Adrenal gland (tissue), 19 donors: ENCODE measurements at places on chromosomes 1 and 21. TPM values are rescaled to one million over a fixed set of nuclear protein-coding genes. Genes with fewer than 3 reads are reported as not detected.

Gene MAP3K21
- 9.0 TPM for total RNA-seq

Gene GBP5
- total RNA-seq: 0.50 TPM

Gene SPOCD1
- total RNA-seq: 0.28 TPM

Gene SFN
- total RNA-seq: 0.39 TPM

Gene PCBP3
- 1.7 TPM for total RNA-seq

DNA sequence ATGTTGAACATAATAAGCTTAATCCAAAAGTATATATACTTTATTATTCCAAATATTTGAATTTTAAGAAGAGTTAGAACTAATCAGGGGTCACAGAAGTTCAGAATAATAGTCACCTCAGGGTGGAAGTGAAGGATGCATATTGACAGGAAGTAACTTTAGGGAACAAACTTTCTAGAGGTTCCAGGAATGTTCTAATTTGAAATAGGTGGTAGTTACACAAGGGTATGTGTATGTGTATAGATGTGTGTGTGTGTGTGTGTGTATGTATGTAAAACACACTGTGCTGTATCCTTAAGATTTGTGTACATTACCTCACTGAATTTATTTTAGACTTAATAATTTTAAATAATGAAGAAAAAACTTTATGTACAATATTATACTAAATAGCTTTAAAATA is 110.4 kb downstream of the ACBD6 start:
- H3K36me3 ChIP-seq: no peaks in the 10 kb centered on the region
- no peak overlapping the region for H3K4me3 ChIP-seq
- H3K27me3 ChIP-seq: no peaks in the 10 kb centered on the region
- no peaks in the 10 kb centered on the region for H3K4me1 ChIP-seq
- DNase-seq: no peak

GRCh38 chr1:246681900-246682895 is 42.0 kb upstream of the SCCPDH start:
- H3K4me3 ChIP-seq: no peak overlapping the region
- peaks cover 14% of the 10 kb centered on the region for H3K4me1 ChIP-seq
- no peaks in the 10 kb centered on the region for H3K36me3 ChIP-seq
- DNase-seq: no peak
- H3K27ac ChIP-seq: peak overlapping the region; percentile 44
- H3K27me3 ChIP-seq: no peaks in the 10 kb centered on the region

DNA sequence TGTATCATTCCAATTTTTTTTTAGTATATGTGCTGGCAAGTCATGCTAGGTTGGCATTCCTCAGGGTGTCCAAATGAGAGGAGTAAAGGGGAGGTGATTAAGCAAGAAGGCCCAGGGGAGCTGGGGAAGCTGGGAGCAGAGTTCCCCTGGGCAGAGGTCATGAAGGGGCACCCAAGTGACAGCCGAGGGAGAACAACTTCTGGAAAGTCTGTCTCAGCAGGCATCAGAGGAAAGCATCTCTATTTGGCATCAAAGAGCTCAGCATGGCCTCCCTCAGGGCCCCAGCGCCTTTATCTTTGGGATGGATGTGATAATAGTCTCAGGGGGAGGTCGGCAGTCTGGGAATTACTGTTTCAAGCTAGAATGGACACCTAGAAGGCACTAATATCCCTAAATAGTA is 5.0 kb upstream of the ENO1 start:
- no peaks in the 10 kb centered on the region for H3K27me3 ChIP-seq
- H3K36me3 ChIP-seq: no peaks in the 10 kb centered on the region
- DNase-seq: no peak
- H3K4me1 ChIP-seq: peaks cover 19% of the 10 kb centered on the region
- H3K27ac ChIP-seq: no peak overlapping the region

- no peak overlapping the region for H3K4me3 ChIP-seq
- peaks cover 15% of the 10 kb centered on the region for H3K4me1 ChIP-seq
- peak overlapping the region; percentile 54 for H3K27ac ChIP-seq
- DNase-seq: no peak
- H3K27me3 ChIP-seq: no peaks in the 10 kb centered on the region
- H3K36me3 ChIP-seq: no peaks in the 10 kb centered on the region
These were observed 30.9 kb upstream of the UBE2U start for GRCh38 chr1:64172458-64172983.

DNA sequence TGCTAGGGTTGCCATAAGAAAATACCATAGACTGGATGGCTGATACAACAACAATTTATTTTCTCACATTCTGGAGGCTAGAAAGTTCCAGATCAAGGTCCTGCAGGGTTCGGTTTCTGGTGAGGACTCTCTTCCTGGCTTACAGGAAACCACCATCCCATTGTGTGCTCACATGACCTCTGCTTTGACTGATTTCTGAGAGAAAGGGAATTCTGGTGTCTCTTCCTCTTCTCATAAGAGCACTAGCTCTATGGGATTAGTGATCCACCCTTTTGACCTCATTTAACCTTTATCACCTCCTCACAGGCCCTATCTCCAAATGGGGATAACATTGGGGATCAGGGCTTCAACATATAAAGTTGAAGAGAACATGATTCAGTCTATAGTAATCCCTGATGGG is 47.5 kb downstream of the MRPL39 start:
- no peaks in the 10 kb centered on the region for H3K36me3 ChIP-seq
- no peak overlapping the region for H3K27ac ChIP-seq
- no peaks in the 10 kb centered on the region for H3K27me3 ChIP-seq
- no peaks in the 10 kb centered on the region for H3K4me1 ChIP-seq
- DNase-seq: no peak
- no peak overlapping the region for H3K4me3 ChIP-seq

DNA sequence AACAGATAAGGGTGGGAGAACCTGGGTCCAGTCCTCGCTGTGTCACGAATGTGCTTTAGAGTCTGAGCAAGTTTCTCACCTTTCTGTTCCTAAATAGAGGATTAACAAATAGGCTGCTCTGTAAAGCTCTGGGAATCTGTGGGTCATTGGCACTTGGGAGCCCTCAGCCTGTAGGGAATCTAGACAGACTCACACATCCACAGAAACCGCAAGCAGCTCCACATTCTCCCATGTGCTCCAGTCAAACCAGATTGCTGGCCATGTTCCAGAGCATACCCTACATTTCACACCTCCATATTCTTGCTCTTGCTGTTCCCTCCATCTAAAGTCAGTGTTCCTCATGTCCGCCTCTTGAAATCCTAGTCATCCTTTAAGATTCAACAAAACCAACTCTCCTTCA is 7.8 kb upstream of the AHCYL1 start:
- H3K36me3 ChIP-seq: no peaks in the 10 kb centered on the region
- no peak for DNase-seq
- H3K4me3 ChIP-seq: no peak overlapping the region
- no peak overlapping the region for H3K27ac ChIP-seq
- H3K4me1 ChIP-seq: no peaks in the 10 kb centered on the region

DNA sequence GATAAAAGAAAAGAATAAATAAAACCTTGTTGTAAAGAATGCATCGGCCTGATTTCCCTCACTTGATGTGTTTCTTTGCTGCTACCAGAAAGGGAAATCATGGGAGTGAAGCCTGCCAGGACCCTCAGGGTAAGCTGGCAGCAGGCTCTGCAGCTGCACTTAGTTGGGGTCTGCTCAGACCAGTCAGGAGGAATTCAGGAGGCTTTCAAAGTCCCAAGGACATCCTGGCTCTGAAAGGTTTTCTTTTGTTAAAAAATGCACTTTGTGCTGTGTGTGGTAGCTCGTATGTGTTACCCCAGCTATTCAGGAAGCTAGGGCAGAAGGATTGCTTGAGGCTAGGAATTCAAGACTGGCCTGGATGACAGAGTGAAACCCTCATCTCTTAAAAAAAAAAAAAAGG is 254.8 kb downstream of the ZNF648 start:
- H3K4me1 ChIP-seq: no peaks in the 10 kb centered on the region
- no peak for DNase-seq
- H3K4me3 ChIP-seq: no peak overlapping the region
- no peak overlapping the region for H3K27ac ChIP-seq
- H3K36me3 ChIP-seq: no peaks in the 10 kb centered on the region
- no peaks in the 10 kb centered on the region for H3K27me3 ChIP-seq

DNA sequence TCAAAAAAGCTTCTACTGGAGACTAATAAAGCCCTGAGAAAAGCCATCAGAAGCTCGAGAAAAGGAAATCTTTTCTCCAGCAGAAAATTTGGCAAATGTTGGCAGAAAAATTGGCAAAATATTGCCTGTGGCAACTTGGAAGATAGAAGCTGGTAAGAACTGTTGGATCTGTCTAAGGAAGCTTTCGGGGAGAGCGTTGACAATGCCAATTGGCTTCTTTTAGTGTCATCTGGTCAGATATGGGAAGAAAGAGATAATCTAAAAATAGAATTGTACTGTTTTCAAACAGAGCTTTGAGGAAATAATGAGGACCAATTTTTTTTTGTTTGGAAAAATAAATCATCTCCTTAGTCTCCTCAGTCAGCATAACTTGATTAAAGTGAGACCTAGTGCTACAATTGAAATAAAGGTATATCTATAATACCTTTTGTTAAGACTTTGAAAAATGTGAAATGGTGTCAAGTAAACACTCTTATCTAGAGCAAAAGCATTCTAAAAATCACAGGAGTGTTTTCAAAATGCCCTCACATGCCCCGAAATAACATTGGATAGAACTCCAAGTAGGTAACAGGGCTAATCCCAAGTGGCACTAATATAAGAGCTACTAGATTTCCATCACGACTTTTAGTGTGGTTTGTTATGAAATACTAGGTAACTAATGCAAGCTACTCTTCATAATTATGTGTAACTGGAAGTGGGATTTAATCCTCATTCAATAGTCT is 882.2 kb upstream of the B3GALT2 start:
- H3K4me1 ChIP-seq: no peaks in the 10 kb centered on the region
- no peaks in the 10 kb centered on the region for H3K36me3 ChIP-seq
- no peak overlapping the region for H3K27ac ChIP-seq

DNA sequence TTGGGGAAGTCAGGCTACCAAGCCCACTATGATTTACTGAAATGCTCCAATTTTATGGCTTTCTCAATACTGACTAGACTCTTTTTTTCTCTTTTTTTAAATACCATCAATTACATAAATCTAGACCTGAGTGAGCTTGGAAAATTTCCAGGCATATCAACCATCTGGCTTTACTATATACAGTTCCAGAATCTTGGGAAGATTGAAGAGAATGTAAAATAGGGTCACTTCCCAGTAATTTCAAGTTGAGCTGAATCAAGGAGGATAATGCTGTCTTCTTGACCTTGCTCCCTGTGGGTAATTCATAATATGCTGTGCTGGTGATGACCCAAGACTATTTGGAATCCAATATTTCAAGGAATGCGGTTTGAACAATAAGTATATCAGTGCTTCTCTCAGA is 108.1 kb downstream of the MAP3K21 start:
- no peak overlapping the region for H3K27ac ChIP-seq
- H3K27me3 ChIP-seq: peaks cover 5% of the 10 kb centered on the region
- H3K4me1 ChIP-seq: no peaks in the 10 kb centered on the region
- no peak overlapping the region for H3K4me3 ChIP-seq
- DNase-seq: no peak
- H3K36me3 ChIP-seq: no peaks in the 10 kb centered on the region

DNA sequence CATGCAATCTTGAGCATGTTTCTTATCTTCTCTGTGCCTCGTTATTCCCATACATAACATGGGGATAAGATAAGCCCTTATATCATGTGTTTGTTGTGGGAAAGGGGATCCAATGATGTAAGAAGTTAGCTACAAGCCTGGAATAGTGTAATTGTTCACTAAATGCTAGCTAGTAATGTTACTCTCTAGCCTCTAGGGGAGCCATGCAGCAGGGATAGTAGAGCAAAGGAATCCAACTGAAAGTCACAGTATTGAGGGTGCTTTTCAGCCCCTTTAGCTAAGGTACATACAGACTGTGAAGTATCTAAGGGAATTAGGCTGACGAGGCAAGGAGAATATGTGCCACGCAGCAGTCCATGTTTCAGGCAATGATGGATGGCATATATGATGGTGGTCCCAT is 46.9 kb downstream of the IL23R start:
- H3K36me3 ChIP-seq: no peaks in the 10 kb centered on the region
- H3K27ac ChIP-seq: no peak overlapping the region
- H3K27me3 ChIP-seq: no peaks in the 10 kb centered on the region
- H3K4me1 ChIP-seq: no peaks in the 10 kb centered on the region
- H3K4me3 ChIP-seq: no peak overlapping the region

GRCh38 chr1:14568716-14569355 is 29.6 kb upstream of the KAZN start:
- H3K27me3 ChIP-seq: no peaks in the 10 kb centered on the region
- DNase-seq: no peak
- H3K4me1 ChIP-seq: no peaks in the 10 kb centered on the region
- H3K27ac ChIP-seq: no peak overlapping the region
- H3K4me3 ChIP-seq: no peak overlapping the region
- no peaks in the 10 kb centered on the region for H3K36me3 ChIP-seq

- H3K27ac ChIP-seq: no peak within 1 kb of the TSS
- no peak for DNase-seq
- H3K4me1 ChIP-seq: no peaks in the 10 kb centered on the region
- H3K4me3 ChIP-seq: no peak within 1 kb of the TSS
- H3K27me3 ChIP-seq: no peaks in the 10 kb centered on the region
- no peaks in the 10 kb centered on the region for H3K36me3 ChIP-seq
These were observed at the start of gene LEFTY1 for GRCh38 chr1:225888898-225889601. Gene LEFTY1, minus strand, starts transcription at chr1:225889146. Its CDS starts 80 bp downstream, at chr1:225889066.

DNA sequence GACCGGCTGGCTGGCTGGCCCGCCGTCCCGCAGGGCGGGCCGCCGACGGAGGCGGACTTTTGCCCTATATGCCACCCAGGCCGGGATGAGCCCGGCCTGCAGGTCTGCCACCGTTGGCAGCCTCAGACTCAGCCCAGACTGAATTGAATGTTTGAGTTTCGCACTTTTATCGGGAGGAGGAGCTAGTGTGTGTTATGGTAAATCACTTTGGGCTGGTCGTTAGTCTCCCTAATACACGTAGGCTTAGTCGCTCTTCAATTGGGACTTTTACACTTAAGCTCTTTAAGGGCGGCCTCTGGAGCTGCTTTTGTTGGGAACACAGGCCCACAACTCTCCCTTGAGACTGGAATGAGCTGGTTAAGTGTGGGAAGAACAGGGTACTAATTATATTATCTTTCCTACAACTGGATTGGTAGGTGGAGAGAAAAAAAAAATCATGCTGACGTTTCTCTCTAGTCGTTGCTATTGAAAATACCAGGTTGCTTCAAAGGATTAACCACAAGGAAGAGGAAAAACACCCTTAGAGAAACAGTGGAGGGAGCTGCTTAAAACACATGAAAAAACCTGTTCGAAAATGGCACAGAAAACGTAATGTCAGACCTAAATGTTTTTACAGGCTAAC is 1.4 kb upstream of the IRF2BP2 start:
- peak overlapping the region; percentile 68 for H3K4me3 ChIP-seq
- DNase-seq: no peak
- H3K27me3 ChIP-seq: no peaks in the 10 kb centered on the region
- H3K36me3 ChIP-seq: no peaks in the 10 kb centered on the region
- H3K27ac ChIP-seq: peak overlapping the region; percentile 100
- peaks cover 45% of the 10 kb centered on the region for H3K4me1 ChIP-seq

DNA sequence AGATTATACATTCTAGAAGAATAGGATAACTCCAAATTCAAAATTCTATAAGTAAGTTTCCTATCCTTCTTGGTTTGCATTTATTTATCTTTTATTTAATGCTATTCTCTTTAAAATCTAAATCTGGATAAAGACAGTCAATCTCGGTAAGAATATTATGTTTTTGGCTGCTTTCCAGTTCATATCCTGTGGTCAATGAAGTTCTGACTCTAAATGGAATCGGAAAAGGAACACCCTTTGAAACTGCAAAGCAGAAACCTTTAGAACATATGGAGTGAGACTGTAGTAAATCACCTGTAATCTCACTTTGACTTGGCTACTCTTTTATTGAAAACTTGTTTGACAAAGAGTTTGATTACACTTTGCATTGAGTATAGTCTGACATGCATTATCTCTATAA is 85.2 kb downstream of the KIFAP3 start:
- no peaks in the 10 kb centered on the region for H3K4me1 ChIP-seq
- DNase-seq: no peak
- H3K4me3 ChIP-seq: no peak overlapping the region
- no peaks in the 10 kb centered on the region for H3K27me3 ChIP-seq
